ENCODE measurements at places on chromosomes 16 and 17.

DNA sequence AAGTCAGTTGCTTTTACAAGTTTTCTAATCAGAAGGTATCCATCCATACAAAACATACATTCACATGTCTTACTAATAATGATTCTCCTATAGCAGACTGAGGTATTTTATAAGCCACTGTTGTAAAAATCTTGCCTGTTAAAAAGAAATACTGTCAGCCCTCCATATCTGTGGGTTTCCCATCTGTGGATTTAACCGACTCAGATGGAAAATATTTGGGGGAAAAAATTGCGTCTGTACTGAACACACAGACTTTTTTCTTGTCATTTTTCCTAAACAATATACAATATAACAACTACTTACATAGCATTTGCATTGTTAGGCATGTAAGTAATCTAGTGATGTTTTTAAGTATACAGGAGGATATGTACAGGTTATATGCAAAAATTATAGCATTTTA lies 90.4 kb downstream of the PARN start:
- DNase-seq: no peak

GRCh38 chr17:51853857-51854256 lies 304.7 kb downstream of the CA10 start:
- DNase-seq: no peak

GRCh38 chr17:36459601-36460000 lies 26.9 kb upstream of the ZNHIT3 start:
- DNase-seq: no peak

GRCh38 chr17:45294506-45294905 lies 22.3 kb downstream of the MAP3K14 start:
- no peak for DNase-seq

- DNase-seq: no peak
These were observed 14.4 kb upstream of the ALDH3A1 start for GRCh38 chr17:19762515-19762961.

DNA sequence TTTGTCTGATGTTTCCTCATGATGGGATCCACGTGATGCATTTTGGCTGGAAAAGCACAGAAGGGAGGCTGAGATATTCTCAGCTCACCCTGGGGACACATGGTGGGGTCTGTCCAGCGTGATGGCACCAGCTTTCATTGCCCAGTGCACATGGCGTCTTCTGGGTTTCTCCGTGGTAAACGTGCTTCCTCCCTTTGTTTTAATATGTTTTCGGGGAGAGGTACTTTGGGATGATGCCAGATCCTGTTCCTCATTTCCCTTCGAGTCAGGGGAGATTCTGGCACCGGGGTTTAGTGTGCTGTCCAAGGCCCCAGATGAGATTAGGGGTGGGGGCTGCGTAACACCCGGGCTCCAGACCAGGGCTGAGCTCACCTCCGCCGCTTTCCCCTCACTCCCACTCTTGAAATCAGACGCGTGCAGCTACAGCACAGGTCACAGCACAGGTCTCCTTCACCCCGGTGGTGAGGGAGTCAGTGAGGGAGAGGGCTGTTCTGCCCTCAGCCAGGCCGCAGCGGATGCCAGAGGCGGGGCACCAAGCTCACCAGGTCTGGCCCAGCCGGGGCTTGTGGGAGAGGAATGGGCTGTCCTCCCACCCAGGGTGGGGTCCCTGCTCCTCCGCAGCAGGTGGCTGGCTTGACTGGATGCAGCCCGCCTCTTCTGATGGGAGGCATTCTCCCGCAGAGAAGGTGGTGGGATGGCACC lies 33.9 kb downstream of the COX4I1 start:
- no peak for DNase-seq
